ENCODE measurements at places on chromosomes 13 and 19. TPM values are rescaled to one million over a fixed set of nuclear protein-coding genes. Genes with fewer than 3 reads are reported as not detected.

The C19orf85 gene
- total RNA-seq = not detected

The CEACAM4 gene
- total RNA-seq = 0.84 TPM

DNA sequence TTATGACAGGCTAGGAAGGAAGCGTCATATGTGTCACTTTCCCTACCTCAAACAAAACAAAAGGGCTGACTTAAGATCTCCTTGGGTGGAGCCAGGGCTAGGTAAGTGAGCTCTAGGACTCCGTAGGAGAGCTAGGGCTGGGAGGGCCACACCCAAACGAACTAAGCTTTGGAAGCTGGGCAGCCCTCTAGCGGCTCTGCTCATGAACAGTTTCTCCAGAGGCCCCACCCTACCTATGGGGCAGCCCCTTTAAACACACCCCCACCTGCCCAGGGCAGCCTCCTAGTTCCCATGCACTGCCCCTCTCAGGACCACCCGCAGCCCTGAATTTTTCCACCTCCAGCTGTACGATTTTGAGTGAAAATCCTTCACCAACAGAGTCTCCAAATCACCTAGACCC is 3.5 kb downstream of the PEG3 start:
- no peak overlapping the region for H3K4me3 ChIP-seq
- DNase-seq = no peak
- no peak overlapping the region for H3K27ac ChIP-seq
- H3K4me1 ChIP-seq = peaks cover 3% of the 10 kb centered on the region
- H3K27me3 ChIP-seq = peaks cover 2% of the 10 kb centered on the region

DNA sequence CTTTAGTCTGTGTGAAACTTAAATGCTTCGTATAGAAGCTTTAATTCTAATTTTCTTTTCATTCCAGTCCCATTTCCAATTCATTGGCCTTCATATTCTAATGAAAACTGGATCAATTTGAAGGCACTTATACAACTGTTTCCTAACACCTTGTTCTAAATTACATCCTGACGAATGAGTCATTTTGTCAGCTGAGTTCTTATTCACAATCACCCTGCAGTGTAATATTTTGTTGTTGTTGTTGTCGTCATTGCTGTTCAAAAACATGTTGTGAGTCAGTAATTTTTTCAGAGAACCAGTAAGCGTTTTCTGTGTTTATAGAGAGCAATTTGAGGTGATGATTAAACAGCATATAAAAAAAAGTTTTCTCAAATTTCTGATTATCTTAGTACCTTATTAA is 290.0 kb downstream of the PCDH9 start:
- no peak overlapping the region for H3K4me3 ChIP-seq
- no peaks in the 10 kb centered on the region for H3K4me1 ChIP-seq
- no peaks in the 10 kb centered on the region for H3K27me3 ChIP-seq
- no peak for DNase-seq

GRCh38 chr19:17125728-17126677 is 50.4 kb downstream of the MYO9B start:
- H3K4me3 ChIP-seq = peak overlapping the region; percentile 39
- peaks cover 54% of the 10 kb centered on the region for H3K4me1 ChIP-seq
- peaks cover 28% of the 10 kb centered on the region for H3K36me3 ChIP-seq
- peak overlapping the region; percentile 86 for H3K27ac ChIP-seq
- DNase-seq = peak; percentile 55

DNA sequence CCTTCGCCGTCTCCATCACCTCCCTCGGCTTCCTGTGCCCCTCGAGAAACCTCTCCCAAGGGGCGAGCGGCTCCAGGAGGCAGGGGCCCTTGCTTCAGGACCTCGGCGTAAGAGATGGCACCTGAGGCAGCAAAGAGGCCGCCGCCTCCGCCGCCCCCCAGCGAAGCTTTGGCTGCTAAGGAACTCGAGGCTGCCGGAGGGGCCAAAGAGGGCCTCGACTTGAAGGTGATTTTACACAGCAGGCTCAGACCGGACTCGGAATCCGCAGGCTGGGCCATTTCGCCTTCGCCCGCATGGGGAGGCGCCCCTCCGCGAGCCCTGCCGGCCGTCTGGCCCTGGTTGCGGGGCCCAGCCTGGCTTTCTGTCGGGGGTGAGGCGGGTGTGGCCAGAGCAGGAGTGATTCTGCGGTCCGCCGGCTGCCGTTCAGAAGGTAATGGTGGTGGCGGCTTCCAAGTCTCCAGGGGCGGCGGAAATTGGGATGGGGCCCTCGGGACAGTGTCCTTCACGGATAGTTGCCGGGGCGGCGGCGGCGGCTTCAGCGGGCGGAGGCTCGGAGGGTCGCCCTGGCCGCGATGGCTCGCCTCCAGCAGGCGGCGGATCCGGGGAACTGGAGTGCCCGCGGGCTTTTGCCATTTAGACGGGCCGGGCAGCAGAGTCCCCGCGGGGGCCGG is 1.4 kb downstream of the GGN start:
- peaks cover 44% of the 10 kb centered on the region for H3K4me1 ChIP-seq
- H3K36me3 ChIP-seq = peaks cover 21% of the 10 kb centered on the region
- DNase-seq = no peak
- peaks cover 20% of the 10 kb centered on the region for H3K27me3 ChIP-seq
- H3K4me3 ChIP-seq = no peak overlapping the region

- DNase-seq = peak; percentile 41
- H3K36me3 ChIP-seq = no peaks in the 10 kb centered on the region
- no peak overlapping the region for H3K4me3 ChIP-seq
- H3K27ac ChIP-seq = no peak overlapping the region
- H3K27me3 ChIP-seq = no peaks in the 10 kb centered on the region
Observed at GRCh38 chr13:49652355-49653305, 24.3 kb downstream of the ARL11 start.

Data from CD4-positive, alpha-beta T cell (primary cell).